ENCODE measurements at places on chromosomes 11 and 22.

- no peak for DNase-seq
Observed at GRCh38 chr11:117589063-117589462, 208.0 kb downstream of the DSCAML1 start.

GRCh38 chr22:45008186-45008681 is 1.6 kb downstream of the PHF21B start:
- peak; percentile 70 for DNase-seq

GRCh38 chr11:95674657-95675358 is 114.8 kb downstream of the FAM76B start:
- no peak for DNase-seq

GRCh38 chr11:130865091-130865773 is 51.0 kb downstream of the SNX19 start:
- no peak for DNase-seq

DNA sequence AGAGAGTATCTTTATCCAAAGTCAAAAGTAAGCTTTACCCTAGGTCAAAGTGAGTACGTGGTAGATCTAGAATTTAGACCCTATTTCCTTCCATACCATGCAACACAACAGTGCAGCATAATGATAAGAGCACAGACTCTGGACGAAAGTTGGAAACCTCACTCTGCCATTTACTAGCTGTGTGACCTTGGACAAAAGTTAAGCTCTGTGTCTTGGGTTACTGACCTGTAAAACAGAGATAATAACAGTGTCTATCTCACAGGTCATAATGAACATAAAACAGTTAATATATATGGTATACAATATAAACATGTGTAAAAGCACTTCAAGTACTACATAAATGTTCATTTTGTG is 13.6 kb upstream of the CHRNA10 start:
- DNase-seq: no peak

GRCh38 chr11:65810046-65810868 is 23.4 kb downstream of the OVOL1 start:
- no peak for DNase-seq

DNA sequence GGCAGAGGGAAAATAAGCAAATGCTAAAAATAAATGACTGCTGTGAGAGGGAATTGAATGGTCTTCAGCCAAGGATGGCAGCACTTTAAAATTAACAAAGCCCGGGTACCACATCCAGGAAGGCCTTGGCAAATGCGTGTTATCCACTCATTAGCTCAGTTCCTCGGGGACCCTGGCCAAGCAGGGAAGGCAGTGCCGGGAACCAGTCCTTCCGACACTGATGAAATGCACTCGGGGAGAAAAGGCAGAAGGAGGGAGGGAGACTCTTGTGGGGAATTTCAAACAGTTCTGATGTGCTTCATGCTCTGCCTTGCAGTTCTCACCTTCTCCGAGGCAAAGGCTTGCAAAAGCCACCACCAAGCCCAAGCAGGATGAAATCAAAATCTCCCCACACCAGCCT is 38.3 kb downstream of the CLPB start:
- DNase-seq: no peak

DNA sequence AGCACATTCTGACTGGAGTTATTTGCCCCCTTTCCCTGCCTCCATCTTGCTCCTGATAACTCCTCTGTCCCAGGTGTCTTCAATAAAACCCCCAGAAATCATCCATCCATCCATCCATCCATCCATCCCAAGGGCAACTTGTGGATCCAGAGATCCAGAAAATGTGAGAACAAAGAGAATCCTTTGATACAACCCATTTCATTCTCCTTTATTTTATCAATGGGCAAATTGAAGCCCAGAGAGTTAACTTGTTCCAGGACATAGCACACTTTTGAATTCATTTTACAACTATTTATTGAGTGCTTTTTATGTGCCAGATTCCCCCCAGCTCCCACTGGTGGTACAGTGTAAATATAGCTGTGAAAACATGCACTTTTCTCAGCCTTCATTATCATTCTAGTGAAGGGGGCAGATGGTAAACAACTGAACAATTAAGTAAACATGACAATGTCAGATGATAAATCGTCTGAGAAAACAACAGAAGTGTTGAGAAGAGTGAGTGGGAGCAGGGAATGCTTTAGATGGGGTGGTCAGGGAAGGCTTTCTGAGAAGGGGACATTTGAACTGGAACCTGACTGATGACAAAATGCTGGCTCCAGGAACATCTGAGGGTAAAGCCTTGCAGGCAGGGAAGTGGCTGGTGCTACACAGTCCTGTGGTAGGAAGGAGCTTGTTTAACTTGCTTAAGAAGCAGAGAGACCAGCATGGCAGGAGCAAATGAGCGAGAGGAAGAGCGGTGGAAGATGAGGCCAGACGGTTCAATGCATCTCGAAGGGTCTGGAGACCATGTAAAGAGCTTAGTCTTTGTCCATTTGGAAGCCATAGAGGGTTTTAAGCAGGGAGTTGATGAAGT is 80.0 kb upstream of the TIMP3 start:
- no peak for DNase-seq

DNA sequence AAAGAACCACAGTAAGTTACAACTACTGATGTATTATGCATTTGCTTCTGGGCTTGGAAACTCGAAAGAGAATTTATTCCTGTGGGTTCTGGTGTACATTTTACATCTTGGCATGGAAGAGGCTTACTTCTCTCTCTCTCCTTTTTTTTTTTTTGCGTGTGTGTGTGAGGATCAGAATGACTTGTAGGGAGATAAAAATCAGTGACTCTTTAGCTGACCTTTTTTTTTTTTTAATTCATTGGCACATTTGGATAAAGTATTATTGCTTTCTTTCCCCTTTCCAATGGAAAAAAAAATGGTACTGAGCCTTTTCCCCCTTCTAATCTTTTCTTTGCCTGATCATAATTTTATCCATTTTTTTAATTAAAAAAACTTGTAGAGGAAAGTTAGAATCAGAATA is 43.5 kb downstream of the EXT2 start:
- DNase-seq: no peak

DNA sequence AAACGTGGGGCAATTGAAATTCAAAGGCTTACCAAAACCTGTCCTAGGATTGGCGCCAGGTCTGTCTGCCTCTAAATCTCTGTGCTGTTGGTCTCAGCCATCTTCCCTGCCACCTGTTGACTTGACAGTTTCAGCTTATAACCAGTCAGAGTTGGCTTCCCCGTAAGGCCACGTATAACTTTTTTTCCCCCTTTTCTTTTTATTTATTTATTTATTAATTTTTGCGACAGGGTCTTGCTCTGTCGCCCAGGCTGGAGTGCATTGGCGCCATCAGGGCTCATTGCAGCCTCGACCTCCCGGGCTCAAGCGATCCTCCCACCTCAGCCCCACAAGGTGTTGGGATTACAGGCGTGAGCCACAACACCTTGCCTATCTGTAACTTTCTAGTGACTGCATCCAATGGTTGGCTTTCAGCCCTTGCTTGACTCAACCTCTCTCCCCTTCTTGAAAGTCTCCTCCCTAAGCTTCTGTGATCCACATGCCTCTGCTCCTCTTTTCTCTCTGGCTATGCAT is 1.4 kb upstream of the SYVN1 start:
- no peak for DNase-seq

GRCh38 chr11:18193010-18193409 is 20.4 kb downstream of the MRGPRX4 start:
- no peak for DNase-seq

- DNase-seq: no peak
Observed at GRCh38 chr22:17443405-17444203, 74.3 kb downstream of the CECR2 start.

GRCh38 chr11:95592471-95592870 is 197.1 kb downstream of the FAM76B start:
- peak; percentile 48 for DNase-seq

DNA sequence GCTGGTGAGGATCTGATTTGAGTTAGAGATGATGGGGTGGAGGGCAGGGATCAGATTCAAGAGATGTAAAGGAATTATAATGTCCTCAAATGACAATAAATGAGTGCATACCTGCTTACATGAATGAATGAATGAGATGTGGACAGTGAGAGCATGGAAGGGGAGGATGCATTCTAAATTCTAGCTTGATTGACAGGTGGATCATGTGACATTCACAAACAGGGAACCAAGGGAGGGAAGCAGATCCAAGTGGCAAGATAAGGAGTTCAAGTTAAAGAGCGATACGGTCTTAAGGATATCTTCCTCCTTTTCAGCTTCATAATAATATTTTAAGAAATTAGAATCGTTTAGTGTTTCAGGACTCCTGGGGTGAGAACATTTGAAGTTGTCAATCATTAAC is 170.5 kb upstream of the TBCEL start:
- no peak for DNase-seq

DNA sequence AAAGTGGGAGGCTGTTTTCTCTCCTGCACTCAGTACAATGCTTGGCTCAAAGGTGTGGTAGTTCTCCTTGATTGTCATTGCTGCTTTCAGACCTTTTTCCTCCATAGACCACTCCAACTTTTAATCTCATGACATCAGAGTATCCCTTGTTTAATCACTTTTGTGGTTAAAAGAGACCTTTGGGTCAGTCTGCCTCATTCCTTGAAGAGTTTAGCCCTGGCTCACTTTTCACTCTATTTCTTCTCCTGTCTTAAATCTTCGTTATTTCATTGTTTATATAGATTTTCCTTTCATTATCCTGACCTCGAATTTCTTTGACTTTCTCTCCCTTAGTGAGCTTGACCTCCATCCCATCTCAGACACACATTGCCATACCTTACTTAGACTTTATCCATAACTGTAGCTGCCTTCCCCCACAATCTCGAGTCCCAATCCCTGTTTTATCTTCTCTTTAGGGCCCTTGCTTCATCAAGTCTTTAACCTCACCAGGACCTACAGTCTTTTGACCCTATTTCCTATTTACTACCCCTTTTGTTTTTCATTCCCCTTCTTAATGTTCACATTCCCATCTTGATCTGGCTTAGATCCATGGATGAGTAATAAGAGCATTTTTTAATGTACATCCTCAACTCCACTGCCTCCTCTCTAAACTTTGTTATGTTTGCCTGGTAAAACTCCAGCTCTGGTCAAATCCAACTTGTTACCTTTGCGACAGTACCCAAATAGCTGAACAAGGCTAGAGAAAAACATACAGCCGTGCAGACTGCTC is 9.5 kb downstream of the ATXN10 start:
- no peak for DNase-seq

DNA sequence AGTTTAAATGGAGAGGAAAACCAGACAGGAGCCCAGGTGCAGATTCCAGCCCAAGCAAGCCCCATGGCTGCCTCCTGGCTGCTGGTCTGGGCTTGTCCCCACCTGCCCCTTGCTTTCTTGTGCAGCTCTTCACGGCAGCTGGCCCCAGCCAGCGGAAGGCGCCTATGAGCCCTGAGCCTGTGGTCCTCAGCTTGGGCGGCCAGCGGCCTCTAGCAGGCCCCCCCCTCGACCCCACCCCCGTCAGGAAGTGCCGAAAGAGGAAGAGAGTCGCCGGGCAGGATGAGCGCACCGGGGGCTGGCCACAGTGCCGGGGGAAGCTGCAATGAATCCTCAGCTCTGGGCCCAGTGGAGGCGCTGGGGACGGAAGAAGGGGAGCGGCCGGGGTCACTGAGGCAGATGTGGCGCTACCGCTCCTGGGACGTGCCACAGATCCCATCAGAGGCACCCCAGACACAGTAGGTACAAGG is 2.1 kb upstream of the DGKZ start:
- no peak for DNase-seq

- DNase-seq: no peak
Observed at GRCh38 chr22:33142282-33143055, 84.3 kb upstream of the SYN3 start.

GRCh38 chr11:76831686-76832310 is 28.9 kb upstream of the ACER3 start:
- no peak for DNase-seq

DNA sequence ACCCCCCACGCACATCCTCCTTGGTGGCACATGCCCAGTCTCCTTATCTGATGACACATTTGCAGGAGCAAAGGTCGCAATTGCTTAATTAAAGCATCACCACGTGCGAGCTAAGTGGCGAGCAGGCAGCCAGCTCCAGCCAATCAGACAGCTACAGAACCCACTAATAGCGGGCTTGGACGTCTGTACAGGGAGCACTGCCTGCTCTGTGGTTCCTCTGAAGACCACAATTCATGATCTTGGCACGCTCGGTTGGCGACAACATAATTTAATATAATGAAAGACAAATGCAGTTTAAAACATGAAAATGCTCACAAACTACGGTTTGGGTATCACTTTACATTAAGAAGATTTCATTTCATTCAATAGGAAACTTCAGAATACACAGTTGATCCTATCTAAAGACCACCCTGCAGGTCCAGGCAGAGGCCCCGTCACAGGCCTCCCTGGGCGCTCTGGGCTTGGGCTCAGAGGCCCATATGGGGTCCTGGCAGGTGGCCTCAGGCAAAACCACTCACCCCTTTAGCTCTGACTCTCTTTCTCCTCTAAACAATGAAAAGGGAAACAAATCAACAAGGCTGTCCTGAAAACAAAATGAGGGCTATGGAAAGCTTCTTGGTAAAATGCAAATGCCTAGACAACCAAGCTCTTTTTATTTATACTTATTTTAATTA is 10.4 kb downstream of the PACSIN2 start:
- DNase-seq: no peak

GRCh38 chr22:47065756-47066615 is 303.5 kb downstream of the TBC1D22A start:
- DNase-seq: no peak

DNA sequence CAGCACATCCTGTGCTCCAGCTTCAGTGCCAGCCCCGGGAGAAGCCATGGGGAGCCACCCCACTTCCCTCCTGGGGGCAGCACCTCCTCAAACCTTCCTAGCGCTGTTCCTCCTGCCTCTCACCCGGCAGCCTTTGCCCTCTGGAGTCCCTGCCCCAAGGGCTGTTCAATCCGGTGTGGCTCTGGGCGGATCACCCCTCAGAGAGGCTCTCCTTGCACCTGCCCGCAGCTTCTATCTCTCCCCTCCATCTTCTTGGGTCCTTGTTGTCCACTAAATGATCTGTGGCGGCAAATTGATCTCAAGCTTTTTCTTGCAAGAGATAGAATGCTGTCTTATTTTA is 18.1 kb upstream of the CDKN1C start:
- no peak for DNase-seq

DNA sequence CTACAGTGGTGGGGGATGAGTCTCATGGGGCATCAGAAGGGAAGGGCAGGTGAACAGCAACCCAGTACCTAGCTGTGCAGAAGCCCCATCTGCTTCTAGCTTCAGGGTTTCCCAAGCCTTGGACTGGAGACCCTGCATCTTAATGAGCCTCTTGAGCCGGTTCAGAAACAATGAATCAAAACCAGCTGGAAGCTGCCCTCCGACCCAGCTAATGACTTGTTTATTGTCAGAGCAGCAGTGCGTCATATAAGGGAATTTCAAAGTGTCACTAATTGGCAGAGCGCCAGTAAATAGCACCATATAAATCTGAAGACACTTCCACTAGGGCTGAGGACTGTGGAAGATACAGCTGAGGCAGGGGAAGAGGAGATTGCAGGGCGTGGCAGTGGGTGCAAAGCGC is 57.5 kb downstream of the RPUSD4 start:
- DNase-seq: peak; percentile 85

GRCh38 chr11:97332271-97332670 is 942.5 kb downstream of the JRKL start:
- DNase-seq: no peak

DNA sequence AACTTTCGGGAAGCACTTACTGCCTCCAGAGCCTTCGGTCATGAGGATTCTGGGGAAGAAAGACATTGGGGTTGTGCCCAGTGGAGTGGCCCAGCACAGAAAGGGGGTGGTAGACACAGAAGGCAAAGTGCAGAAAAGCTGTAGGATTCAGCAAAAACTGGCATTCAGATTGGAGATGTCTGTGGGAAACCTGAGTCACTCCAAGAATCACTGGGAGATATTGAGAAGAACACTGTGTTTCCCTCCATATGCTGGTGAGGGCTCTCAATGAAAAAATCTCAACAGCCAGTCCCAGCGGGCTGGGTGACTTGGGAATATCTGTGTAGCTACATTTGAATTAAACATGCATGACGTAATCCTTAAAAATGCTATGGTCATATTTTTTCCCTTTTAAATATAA is 61.2 kb upstream of the RCN1 start:
- DNase-seq: no peak

Data from retina (tissue), 1 donor.